Skin of body (tissue), 3 donors: ENCODE measurements at places on chromosomes 5 and 9. TPM values are rescaled to one million over a fixed set of nuclear protein-coding genes. Genes with fewer than 3 reads are reported as not detected.

The FBLL1 gene
- total RNA-seq = 0.79 TPM

The GABRA1 gene
- total RNA-seq = not detected

The MAPK9 gene
- total RNA-seq = 18.8 TPM

The DHFR gene
- total RNA-seq = 19.9 TPM

The RBM27 gene
- total RNA-seq = 34.9 TPM

The PCA3 gene
- total RNA-seq = 0.20 TPM

The KIF20A gene
- 16.3 TPM for total RNA-seq

The CTXN3 gene
- total RNA-seq = not detected

The SUSD3 gene
- total RNA-seq = 3.0 TPM

The LCN9 gene
- not detected for total RNA-seq

The SPAG8 gene
- 1.2 TPM for total RNA-seq

The SH2D3C gene
- 5.7 TPM for total RNA-seq

The CDX1 gene
- 0.49 TPM for total RNA-seq

The PPP3R2 gene
- total RNA-seq = not detected

The SPATA31A3 gene
- not detected for total RNA-seq

The TAL2 gene
- total RNA-seq = 1.7 TPM

The PDZD2 gene
- 34.9 TPM for total RNA-seq

The CDKN2B-AS1 gene
- 0.20 TPM for total RNA-seq

The FRRS1L gene
- 1.5 TPM for total RNA-seq

The NRARP gene
- total RNA-seq = 9.9 TPM

The PHF24 gene
- 0.49 TPM for total RNA-seq

The TYRP1 gene
- 73.9 TPM for total RNA-seq

The LCN12 gene
- not detected for total RNA-seq

The TMEM232 gene
- 3.7 TPM for total RNA-seq

The RANBP17 gene
- 28.8 TPM for total RNA-seq

The SLC36A2 gene
- total RNA-seq = 0.20 TPM

The PCDHGA7 gene
- total RNA-seq = 3.5 TPM

The TNFSF8 gene
- 1.6 TPM for total RNA-seq

The MEGF10 gene
- total RNA-seq = 4.7 TPM

The MYOZ3 gene
- 3.1 TPM for total RNA-seq

The EQTN gene
- 1.4 TPM for total RNA-seq

The PTGER4 gene
- 15.3 TPM for total RNA-seq

The SAXO1 gene
- total RNA-seq = 0.10 TPM

The LOX gene
- total RNA-seq = 170 TPM

The EIF4E1B gene
- total RNA-seq = not detected

The BTNL8 gene
- total RNA-seq = 0.49 TPM

The CD74 gene
- total RNA-seq = 194 TPM

The SNCAIP gene
- total RNA-seq = 12.5 TPM

The SLC45A2 gene
- 0.39 TPM for total RNA-seq

The CENPK gene
- total RNA-seq = 20.3 TPM
